ENCODE measurements at places on chromosomes 7 and 10.

DNA sequence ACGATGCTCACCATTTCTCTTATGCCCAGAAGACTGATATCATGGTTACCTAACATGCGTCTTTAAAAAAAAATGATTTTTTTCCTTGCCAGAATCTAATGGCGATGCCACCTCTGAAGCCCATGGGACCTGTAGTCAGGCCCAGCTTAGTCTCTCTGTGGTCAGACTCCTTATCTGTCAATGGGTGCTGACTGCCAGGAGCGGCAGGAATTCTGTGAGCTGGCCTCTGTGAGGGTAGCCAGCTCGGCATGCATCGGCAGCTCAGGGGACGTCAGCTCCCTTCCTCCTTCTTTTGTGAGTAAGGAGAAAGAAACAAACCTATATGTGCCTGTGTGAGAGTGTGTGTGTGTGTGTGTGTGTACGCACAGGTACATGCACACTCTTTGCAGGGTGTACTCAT lies 49.9 kb upstream of the ZRANB1 start:
- DNase-seq = no peak

GRCh38 chr7:140229591-140230515 lies 53.1 kb upstream of the KDM7A start:
- DNase-seq = peak; percentile 62

DNA sequence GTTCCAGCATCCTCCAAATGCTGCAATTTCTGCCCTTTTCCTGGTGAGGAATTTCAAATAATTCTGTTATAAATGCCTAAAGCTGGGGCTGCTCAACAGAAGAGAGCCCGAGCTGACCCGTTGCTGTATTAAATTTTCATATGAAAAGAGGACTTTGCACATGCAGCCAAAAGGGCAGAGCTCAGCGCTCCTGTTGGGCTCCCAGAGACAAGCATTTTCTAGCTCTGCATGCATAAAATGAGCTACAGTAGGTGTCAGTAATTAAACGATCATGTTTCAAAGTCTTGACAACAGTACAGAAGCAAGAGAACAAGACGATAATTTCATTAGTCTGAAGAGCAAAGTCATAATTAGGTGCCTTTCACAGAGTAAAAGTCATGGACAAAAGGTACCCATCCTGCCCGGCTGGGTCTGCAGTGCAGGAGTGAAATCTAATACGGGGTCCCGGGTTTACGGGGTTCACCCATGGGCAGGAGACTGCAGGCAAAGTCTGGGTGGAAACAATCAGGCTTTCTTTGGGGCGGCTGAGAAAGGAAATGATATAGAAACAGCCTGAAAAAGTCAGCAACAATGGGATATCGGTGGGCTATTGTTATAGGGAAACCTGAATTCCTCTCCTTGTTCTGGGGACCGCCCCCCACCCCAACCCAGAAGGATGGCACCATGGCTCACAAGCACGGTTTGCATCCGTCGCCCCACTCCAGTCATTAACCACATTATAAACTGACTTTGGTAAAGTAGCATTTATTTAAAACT lies 66.0 kb downstream of the EBF3 start:
- DNase-seq = peak; percentile 3

DNA sequence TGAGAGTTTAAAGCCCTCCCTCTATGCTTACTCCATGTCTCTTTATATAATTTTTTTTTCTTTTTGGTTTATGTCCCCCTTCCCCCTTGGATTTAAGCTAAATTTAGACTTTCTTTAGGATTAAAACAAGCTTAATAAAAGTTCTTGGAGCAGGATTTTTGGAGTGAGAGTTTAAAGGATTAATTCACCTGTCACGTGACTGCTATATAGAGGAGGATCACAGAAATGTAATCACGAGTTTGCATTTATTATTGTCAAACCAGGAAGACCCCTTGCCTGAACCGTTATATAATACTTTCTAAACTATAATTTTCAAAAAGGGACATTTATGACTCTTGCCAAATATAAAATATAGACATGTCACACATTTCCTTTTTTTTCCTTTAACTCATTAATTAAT lies 78.1 kb upstream of the IMMP2L start:
- DNase-seq = no peak

GRCh38 chr7:32073533-32073932 lies 3.3 kb upstream of the PDE1C start:
- DNase-seq = no peak

- DNase-seq = no peak
These were observed 3.2 kb upstream of the EEPD1 start for GRCh38 chr7:36149694-36150452.

- no peak for DNase-seq
These were observed 1.6 kb downstream of the BICC1 start for GRCh38 chr10:58514111-58514770.

- DNase-seq = no peak
These were observed 15.0 kb upstream of the FAM24B start for GRCh38 chr10:122894261-122894944.

DNA sequence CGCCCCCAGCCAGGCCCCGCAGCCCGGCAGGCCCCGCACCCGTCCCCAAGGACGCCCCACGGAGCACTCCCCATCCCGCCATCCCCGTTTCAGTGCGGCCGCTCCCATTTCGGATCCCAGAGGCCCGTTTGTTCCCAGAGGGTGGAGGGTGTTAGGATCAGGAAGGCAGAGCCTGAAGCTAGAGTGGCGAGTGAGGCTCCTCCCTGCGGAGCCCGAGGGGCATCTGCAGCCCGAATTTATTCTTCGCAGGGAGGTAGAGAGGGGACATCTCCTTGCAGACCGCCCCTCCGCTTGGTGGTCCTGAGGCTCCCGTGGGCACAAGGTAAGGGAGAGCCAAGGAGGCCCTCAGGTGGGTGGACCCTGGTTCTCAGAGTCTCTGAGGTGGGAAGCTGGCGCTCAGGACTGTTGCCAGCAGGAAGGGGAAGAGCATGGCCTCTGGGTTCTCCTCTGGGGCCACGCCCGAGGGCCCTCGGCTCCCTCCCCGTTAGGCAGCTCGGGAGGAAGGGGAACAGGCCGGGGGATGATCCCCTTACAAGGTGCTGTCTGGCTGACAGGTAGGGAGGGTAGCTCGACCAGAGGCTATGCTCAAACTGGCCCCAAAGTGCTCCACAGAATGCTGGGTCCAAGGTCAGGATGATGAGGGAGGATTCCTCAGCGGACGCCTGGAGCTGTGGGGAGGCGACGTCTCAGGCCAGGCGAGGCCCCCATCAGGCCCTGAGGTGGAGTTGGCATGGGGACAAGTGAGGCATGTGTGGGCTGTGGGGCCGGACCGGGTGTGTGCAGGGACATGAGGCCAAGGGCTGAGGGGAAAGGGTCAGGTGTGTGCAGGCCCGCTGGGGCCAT lies 17.4 kb downstream of the POLL start:
- no peak for DNase-seq

GRCh38 chr7:32316839-32317238 lies 173.3 kb downstream of the LSM5 start:
- DNase-seq = no peak

GRCh38 chr10:71727738-71728737 lies 8.5 kb upstream of the C10orf105 start:
- no peak for DNase-seq

GRCh38 chr7:142451296-142451695 lies 193.4 kb upstream of the PRSS58 start:
- no peak for DNase-seq

- no peak for DNase-seq
These were observed 159.1 kb downstream of the SEC23IP start for GRCh38 chr10:120051671-120052070.

- no peak for DNase-seq
These were observed 106.4 kb upstream of the ARID5B start for GRCh38 chr10:61795147-61795546.

DNA sequence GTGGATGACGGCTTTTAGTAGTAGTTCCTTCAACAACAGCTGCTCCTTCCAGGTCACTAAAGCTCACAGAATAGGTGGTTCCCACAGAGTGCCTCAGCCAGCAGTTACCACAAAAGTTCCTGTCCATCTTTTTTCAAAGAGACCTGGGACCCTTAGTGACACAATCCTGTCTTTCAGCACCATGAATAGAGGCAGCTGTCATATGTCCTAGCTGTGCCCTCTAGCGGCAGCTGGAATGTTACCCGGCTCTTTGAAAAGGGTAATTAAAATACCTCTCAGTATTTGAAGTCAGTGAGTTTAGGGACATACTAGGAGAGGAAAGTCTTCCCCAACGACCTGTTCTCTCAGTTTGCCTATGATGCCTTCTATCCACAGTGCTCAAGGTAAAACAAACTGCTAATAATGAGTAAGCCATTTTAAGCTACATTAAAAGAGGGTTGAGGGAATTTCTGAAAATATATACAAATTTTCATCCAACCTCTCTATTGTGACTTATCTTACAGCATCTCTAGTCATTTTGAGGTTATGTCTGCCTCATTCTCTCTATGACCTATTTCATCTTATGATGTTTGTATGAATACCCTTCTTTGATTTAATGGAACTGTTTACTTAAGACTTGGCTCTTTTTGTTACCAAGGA lies 290.8 kb downstream of the NXPH1 start:
- peak; percentile 74 for DNase-seq

GRCh38 chr7:133794479-133794878 lies 332.7 kb upstream of the LRGUK start:
- no peak for DNase-seq

- DNase-seq = no peak
These were observed 913.3 kb upstream of the AUTS2 start for GRCh38 chr7:68684996-68685395.

Data from NCI-H748 treated with DMSO at 0.1 percent for 48 hours (cell line).